ENCODE measurements at places on chromosomes 16 and 17.

DNA sequence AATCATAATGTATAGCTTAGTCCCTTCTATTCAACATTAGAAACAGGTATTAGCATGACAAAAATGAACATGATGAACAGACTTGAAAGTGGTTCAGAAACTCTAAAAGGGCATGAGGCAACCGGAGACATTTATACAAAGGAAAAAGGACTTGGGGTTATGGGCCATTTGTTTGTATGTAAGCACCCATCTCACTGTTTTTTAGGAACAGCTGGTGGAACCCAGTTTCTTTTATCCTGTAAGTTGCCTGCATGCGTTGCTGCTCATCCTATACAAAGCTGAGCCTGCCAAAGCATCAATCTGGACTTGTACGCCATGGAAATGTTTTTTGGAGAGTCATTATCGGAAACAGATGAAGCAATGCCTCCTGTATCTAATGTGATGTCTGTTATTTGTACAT is 72.3 kb upstream of the NACA2 start:
- DNase-seq: no peak

DNA sequence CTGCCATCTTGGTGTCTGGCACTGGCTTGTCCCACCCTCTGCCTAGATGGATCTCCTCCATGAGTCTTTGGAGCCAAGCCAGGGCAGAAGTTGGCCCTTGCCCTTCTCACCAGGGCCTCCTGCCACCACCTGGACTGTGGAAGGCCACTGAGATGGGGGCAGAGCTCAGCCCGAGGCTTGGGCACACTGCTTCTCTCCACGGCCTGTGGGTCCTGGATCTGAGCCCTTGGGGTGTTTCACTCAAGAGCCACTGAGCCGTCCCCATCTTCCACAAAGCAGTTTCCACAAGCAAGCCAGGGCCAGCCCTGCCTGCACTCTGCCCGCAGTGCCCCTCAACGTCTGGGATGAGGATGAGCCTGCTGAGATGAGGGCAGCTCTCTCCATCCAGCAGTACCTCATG is 16.7 kb upstream of the CD300A start:
- no peak for DNase-seq

- DNase-seq: no peak
Observed at GRCh38 chr16:27318392-27319256, 4.8 kb downstream of the IL4R start.

DNA sequence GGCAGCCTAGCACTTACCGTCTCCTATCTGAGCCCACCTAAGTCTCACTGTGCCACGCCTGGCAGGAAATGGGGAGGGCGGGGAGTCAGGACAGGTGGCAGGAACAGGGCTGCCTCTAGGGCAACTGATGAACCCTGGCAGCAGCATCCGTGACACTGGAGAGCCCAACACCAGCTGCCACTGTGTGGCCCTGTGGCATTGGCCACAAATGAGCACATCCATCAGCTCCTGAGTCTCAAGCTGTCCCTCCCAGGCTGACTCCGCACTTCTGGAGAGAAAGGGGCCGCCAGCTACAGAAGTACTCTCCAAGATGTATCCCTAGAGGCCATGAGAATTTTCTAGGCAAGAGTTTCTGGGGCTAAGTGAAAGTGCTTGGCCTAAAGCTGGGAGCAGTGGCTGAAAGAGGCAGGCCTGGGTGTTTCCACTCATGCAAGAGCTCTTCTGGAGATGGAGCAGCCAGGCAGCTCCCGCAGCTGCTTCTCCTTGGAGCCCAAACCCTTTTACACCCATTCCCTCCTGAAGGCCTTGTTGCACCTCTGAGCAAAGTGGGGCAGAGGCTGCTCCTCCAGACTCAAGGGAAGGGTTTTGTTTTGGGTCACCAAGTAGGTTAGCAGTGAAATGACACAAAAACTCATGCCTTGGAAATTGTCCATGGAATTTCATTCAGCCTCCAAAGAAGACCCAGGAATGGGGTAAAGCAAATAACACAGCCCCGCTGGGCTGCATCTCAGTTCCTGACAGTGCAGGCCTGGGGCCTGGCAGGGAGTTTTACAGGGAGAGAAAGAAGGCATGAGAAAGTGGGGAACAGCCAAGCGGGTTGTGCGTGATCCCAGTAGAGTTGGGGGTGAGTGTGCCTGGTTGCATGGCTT is 25.8 kb downstream of the PEMT start:
- DNase-seq: peak; percentile 61

DNA sequence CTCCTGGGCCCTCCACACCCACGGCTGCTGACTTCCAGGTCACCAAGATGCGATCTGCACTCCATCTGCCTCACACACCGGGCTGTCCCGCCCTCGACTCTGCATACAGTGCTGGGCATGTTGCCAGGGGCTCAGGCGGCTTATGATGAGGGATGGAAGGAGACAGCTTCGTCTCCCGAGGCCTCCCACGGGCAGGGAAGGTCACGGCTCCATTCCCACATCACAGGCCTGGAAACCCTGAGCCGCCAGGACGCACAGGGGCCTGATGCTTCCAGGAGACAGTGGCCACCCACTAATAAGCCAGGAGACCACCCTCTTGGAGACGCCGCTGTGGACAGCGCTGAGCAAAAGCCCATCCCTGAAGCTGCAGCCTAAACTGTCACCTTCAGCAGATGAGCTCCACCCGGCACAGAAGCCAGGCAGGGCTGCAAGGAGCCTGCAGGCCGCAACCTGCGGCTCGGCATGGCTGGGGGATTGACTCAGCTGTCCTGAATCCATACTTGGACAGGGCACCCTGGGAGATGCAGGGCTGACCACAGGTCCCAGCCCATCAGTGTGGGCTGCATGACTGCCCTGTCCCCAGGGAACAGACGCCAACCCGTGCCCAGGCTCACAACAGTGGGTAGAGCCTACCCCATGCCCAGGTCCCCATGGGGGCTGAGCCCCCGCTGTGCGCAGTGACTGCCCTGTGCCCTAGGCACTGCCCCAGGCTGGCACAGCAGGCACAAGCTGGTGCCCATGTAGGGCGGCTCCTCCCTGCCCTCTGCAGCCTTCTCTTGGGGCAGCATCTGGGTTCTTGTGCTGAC is 34.4 kb downstream of the SLC7A5 start:
- DNase-seq: no peak

DNA sequence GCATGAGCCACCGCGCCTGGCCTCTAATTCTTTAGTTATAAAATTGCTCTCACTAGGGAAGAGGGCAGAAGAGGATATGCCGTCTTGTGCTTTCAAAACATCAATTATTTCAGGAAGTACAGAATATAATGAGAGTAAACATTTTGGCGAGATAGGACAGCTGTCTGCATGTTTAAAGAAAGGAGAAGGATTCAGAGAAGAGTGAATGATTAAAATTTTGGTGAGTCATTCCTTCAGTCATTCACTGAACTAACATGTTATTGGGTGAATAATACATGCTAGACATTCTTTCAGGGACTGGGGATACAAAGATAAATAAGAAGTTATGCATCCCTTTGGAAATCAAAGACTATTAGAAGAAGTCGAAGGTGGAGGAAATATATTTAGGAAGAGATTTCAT is 590.3 kb upstream of the GOT2 start:
- DNase-seq: no peak

DNA sequence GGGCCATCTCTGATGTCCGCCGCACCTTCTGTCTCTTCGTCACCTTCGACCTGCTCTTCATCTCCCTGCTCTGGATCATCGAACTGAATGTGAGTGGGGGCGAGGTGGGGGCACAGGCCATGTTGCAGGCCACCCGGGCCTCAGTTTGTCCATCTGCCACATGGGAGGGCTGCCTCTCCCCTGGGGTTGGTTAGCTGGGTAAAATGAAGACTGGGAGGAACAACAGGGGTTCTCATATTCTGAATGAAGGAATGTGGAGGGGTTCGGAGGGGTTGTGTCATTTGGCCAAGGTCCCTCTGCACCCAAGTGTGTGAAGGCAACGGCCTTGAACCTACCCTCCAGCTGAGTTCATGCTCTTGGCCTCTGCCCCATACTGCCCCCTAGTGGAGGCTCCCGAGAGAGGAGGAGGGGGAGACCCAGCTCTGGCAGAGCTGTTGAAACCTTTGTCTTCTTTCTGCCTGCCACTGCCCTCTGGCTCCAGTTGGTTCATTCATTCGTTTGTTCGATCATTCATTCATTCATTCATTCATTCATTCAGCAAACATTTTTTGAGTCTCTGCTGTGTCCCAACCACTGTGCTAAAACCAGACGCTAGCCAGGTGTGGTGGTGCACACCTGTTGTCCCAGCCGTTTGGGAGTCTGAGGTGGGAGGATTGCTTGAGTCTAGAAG is 11.4 kb upstream of the TCAP start:
- DNase-seq: no peak

GRCh38 chr16:22397464-22397863 is 23.0 kb upstream of the CDR2 start:
- no peak for DNase-seq

- no peak for DNase-seq
Observed at GRCh38 chr17:10631048-10631700, 25.9 kb downstream of the MYH3 start.

DNA sequence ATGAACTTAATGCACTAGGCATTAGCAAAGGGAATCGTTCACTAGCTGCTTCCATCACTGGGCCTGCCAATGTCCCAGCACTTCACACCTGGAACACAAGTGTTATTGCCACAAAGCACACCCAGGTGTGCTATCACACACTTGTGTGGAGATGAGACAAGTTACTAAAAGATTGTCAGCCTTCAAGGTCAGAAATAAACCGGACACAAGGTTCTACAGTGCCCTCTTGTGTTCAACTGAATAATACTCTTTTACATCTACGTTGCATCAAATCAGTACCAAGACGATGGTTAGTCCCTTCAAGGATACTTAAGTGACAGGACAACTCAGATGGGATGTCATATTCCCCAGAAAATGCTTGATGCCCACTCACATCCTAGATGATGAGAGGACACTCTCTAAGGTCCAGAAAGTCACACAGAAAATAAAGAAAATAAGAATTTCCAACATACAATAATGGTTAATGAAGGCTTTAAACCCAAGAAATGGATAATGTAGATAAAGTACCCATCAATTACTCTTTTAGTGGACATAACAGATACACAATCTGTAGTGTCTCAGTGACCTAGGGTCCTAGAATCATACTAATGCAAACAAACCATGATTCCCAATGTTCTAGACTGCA is 16.4 kb upstream of the GLG1 start:
- no peak for DNase-seq

DNA sequence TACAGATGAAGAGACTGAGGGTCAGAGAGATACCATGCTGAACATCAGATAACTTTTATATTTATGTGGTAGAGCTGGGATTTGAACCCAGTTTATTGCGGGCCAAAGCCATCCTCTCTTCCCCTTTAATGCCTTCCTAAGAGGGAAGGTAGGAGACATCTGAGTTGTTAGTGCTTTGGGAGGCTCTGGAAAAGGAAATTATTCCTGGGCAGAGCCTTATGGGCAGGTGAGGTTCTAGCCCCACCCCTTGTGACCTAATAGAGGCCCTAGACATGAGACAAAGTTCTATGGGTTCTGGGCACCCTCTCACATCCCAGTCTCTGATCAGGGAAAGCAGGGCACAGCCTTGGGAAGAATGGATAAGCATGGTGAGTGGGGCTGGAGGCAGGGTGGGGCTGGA is at the start of gene C17orf50:
C17orf50 (plus strand) TSS at position 301 of the 400 bp plus-strand sequence; CDS start at position 356, 55 bp downstream.
- DNase-seq: no peak

- no peak for DNase-seq
Observed at GRCh38 chr17:35906191-35906925, 24.2 kb downstream of the RDM1 start.

DNA sequence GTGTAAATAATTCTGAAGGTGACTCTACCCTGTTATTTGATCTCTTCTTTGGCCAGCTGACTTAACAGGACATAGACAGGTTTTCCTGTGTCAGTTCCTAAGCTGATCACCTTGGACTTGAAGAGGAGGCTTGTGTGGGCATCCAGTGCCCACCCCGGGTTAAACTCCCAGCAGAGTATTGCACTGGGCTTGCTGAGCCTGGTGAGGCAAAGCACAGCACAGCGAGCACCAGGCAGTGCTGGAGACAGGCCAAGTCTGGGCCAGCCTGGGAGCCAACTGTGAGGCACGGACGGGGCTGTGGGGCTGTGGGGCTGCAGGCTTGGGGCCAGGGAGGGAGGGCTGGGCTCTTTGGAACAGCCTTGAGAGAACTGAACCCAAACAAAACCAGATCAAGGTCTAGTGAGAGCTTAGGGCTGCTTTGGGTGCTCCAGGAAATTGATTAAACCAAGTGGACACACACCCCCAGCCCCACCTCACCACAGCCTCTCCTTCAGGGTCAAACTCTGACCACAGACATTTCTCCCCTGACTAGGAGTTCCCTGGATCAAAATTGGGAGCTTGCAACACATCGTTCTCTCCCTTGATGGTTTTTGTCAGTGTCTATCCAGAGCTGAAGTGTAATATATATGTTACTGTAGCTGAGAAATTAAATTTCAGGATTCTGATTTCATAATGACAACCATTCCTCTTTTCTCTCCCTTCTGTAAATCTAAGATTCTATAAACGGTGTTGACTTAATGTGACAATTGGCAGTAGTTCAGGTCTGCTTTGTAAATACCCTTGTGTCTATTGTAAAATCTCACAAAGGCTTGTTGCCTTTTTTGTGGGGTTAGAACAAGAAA is 5.1 kb downstream of the STH start:
- DNase-seq: no peak

DNA sequence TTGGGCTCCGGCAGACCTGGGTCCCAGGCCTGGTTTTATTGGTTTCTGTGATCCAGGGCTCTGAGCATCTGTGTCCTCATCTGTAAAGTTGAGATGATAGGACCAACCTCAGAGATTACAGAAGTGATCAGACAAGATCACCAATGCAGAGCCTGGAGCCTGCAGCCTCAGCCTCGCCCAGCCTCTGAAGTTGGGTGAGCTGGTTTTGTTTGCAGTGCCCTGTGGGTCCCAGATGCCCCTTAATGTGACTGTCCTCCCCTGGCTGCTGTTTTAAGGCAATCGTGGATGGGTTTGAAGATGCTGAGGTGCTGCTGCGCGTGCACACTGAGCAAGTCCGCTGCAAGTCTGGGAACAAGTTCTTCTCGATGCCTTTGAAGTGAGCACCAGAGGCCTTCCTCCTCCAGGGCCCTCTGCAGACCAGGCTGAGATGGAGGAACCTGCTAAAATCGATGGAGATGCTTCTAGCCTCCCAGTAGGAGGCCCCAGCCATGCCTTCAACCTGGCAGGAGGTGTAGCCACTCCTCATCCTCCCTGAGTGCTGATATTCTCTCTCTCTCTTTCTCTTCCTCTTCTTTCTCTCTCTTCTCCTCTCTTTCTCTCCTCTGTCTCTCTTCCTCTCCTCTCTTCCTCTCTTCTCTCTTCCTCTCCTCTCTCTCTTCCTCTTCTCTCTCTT is 5.6 kb upstream of the MMP15 start:
- DNase-seq: no peak

GRCh38 chr17:83125515-83126274 is 46.3 kb downstream of the METRNL start:
- peak; percentile 76 for DNase-seq

- no peak for DNase-seq
Observed at GRCh38 chr17:10216213-10216938, 18.0 kb upstream of the GAS7 start.
